ENCODE measurements at places on chromosomes 11 and 22. TPM values are rescaled to one million over a fixed set of nuclear protein-coding genes. Genes with fewer than 3 reads are reported as not detected.

Gene DRICH1
- total RNA-seq, result not detected

Gene SCUBE2
- total RNA-seq, result 10.6 TPM

- H3K36me3 ChIP-seq, result no peaks in the 10 kb centered on the region
- H3K27me3 ChIP-seq, result no peaks in the 10 kb centered on the region
- no peak overlapping the region for H3K27ac ChIP-seq
- no peak for DNase-seq
These were observed 5.1 kb upstream of the SLC22A8 start for GRCh38 chr11:63020671-63021291.

- no peaks in the 10 kb centered on the region for H3K4me1 ChIP-seq
- no peaks in the 10 kb centered on the region for H3K27me3 ChIP-seq
- no peak overlapping the region for H3K4me3 ChIP-seq
- no peak overlapping the region for H3K27ac ChIP-seq
These were observed 279.4 kb upstream of the PDGFD start for GRCh38 chr11:104443387-104443786.

All from Peyer's patch (tissue), 4 donors.